Mesothelial cell of epicardium (in vitro differentiated cells): ENCODE measurements at places on chromosomes 1 and 21.

- DNase-seq = no peak
Observed at GRCh38 chr1:116827607-116828105, 73.4 kb downstream of the CD2 start.

- no peak for DNase-seq
Observed at GRCh38 chr1:67589519-67590233, 95.3 kb upstream of the GADD45A start.

- DNase-seq = no peak
Observed at GRCh38 chr1:64526312-64526711, 56.4 kb downstream of the CACHD1 start.

- no peak for DNase-seq
Observed at GRCh38 chr1:40305871-40306270, 11.2 kb downstream of the COL9A2 start.

DNA sequence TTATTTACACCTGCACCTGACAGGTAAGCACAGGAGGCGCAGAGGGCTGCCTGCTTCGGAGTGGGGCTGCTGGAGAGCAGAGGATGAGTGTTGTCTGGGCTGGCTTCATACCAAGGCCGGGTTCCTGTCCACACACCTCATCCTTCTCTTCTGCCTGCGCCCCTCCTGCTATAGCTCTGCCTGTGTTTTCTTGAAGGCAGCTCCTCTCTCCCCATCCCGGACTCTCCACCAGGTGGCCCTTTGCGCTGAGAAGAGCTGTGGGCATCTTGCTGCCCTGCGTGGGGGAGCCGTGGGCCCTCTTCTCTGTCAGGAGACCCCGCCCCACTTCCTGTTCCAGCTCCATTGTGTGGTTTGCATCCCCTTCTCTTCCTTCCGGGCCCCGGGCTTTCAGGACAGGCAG lies 35.0 kb downstream of the ARHGEF10L start:
- no peak for DNase-seq

DNA sequence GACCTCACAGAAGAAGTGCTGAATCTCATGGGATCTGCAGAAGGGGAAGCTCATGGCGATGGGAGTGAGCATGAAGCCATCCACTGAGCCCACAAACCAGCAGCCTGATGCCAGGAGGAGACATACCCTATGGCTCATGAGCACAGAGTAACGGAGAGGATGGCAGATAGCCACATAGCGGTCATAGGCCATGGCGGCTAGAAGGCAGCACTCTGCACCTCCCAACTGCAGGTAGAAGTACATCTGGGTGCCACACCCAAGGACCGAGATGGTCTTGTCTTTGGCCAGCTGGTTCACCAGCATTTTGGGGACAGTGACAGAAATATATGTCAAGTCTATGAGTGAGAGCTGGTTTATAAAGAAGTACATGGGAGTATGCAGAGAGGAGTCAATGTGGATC lies 4.3 kb downstream of the OR2T10 start:
- no peak for DNase-seq

DNA sequence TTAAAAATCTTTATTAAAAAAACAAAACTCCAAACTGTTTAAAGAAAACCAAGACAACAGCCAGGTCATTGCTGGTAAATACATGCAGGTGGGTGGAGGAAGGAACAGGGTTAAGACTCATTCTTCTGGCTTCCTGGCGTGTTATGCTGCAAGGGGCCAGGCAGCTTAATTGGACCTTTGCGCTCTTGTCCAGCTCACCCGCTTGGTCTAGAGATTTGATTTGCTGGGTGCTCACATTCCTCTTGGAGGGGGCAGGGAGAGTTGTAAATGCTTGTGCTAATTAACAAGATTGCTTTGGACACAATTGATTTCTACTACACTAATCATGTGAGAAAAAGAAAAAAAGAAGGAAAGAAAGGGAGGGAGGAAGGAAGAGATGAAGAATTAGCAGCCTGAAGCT lies 10.5 kb downstream of the CEP104 start:
- no peak for DNase-seq

GRCh38 chr1:89724369-89725010 lies 91.6 kb downstream of the LRRC8C start:
- no peak for DNase-seq

DNA sequence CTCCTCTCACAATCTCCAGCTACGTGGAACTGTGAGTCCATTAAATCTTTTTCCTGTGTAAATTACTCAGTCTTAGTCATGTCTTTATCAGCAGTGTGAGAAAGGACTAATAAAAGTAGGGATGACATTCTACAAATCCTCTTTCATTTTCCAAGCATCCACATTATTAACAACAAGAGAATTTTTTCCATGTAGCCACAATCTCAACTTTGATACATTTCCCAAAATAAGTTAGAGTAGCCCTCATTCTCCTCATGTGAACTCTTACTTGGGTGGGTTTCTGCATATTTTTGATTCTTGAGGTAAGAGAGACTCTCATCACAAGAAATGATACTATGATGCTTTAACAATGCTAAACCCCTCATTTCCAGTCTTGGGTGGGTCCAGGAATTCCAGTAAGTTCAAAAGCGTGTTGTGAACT lies 52.8 kb downstream of the TNFSF18 start:
- DNase-seq = no peak

DNA sequence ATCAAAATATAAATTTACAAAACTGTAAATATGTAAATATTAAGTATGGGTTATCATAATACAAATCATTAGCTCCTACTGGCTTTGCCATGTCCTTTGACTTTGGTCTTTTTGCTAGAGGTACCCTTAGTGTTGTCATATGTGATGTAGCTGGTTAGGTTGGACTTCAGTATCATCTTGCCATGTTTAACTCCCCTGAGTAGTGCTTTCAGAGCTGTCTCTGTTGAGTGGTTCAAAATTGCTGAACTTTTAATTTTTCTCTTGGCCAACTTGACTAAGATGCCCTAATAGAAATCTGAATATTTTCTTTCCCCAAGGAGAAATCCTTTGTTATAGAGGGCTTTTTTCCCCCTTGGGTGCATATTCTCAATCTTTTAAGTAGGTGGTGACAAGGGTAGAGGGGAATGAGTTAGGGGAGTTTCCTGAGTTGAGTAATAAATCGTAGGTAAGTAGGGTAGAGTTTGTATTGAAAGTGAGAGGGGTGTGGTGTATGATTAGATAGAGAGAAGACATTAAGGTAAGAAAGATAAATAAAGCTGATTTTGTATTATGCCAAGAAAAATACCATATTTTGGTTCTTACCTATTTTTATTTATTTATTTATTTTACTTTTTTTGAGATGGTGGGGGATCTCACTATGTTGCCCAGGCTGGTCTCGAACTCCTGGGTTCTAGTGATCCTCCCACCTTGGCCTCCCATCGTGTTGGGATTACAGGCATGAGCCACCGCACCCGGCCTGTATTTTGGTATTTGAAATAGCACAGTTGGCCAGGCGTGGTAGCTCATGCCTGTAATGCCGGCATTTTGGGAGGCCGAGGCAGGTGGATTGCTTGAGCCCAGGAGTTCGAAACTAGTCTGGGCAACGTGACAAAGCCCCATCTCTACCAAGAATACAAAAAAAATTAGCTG lies 21.8 kb downstream of the RPRD2 start:
- no peak for DNase-seq

DNA sequence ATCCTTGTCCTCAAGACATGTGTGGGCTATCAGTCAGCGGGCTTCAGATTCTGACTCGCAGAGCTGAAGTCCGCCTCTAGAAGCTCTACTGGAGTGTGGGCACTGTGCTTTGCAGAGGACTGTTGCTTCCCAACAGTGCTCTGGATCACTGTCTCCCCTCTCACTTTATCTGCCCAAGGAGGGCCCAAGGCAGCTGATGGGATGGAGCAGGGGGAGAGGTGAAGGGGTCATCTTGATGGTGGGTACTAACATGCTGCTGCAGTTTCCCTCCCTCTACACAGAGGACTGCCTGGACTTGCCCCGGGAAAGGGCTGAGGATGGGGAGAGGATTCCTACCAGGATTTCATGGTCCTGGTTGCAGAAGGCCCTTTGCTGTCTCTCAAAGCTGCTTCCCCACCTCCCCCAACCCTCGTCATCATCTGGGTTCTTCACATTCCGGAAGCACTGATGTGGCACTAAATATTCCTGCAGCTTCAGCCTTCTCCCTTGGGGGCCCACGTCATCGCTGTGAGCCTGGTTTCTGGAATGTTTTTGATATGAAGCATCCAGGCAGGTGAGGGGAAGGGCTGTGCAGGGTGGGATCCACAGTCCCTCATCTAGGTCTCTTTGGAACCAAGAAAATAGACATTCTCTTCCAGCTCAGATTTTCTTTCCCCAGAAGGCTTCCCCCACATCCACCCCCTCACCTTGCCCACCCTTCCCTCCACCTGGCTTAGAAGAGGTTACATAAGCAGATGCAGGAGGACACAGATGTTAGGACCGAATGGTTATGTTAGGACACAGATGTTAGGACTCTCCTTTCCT lies 23.2 kb downstream of the NUAK2 start:
- DNase-seq = peak; percentile 62

- DNase-seq = no peak
Observed at GRCh38 chr1:241310451-241310850, 46.6 kb downstream of the RGS7 start.

GRCh38 chr1:206685334-206685768 lies 646 bp downstream of the MAPKAPK2 start:
- peak; percentile 48 for DNase-seq

- no peak for DNase-seq
Observed at GRCh38 chr1:23644555-23644866, 47.1 kb upstream of the RPL11 start.
